ENCODE measurements at places on chromosomes 6 and 20.

DNA sequence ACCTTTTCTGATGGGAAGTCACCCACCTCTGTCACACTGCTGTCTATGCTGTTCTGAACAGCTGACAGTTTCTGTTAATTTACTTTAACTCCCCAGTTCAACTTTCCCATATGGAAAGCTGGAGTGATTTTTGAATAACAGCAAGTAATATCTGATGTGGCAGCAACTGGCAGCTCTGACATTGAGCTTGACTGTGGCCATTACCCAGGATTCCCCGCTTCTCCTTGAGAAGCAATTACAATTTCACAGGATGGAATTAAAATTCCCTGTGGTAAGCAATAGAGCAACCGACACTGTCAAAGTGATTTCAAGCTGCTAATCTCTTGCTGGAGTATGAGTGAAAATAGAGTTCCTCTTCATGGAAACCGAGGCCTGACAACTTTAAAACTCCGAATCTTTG, 348.1 kb upstream of the SOX4 start:
- no peak for DNase-seq

GRCh38 chr6:38587766-38588362, 51.9 kb downstream of the BTBD9 start:
- no peak for DNase-seq

DNA sequence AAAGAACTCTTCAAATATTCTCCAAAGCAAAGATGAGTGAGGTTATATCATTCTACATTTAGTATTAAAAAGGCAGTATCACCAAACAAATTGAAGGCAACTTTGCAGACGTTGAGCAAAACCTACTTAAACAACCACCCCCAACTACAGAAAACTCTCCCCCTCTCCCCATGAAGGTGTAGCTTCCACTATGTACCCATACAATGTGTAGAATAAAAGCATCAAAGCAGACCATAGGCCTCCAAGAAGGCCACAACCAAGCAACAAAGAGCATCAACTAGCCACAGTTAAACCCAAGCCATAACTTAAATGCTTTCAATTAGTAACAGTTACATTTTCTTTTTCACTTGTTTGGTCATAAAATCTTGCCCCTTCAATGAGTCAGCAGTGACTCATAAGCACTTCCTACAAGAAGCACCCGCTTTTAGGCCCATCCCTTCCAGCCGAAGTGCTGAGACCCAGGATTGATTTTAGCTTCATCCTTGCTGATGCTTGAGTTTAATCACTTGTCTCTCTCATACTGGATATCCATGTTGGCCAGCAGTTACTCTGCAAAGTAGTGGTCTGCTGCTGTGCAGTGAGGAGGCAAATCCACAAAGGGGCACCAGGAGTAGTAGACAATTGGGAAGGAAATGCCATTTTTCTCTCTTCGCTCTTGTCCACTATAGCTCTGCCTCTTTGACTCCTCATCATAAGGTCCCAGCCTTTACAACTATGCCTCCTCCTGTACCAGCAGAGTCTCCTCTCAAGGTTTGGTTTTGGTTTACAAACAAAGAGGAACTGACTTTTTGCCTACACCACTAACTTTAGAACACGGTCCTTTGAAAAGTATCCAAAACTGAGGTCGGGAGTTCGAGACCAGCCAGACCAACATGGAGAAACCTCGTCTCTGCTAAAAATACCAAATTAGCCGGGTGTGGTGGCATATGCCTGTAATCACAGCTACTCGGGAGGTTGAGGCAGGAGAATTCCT, 8.4 kb upstream of the NUP153 start:
- peak; percentile 85 for DNase-seq

GRCh38 chr6:36781669-36782068, 57.6 kb downstream of the CPNE5 start:
- DNase-seq: no peak

DNA sequence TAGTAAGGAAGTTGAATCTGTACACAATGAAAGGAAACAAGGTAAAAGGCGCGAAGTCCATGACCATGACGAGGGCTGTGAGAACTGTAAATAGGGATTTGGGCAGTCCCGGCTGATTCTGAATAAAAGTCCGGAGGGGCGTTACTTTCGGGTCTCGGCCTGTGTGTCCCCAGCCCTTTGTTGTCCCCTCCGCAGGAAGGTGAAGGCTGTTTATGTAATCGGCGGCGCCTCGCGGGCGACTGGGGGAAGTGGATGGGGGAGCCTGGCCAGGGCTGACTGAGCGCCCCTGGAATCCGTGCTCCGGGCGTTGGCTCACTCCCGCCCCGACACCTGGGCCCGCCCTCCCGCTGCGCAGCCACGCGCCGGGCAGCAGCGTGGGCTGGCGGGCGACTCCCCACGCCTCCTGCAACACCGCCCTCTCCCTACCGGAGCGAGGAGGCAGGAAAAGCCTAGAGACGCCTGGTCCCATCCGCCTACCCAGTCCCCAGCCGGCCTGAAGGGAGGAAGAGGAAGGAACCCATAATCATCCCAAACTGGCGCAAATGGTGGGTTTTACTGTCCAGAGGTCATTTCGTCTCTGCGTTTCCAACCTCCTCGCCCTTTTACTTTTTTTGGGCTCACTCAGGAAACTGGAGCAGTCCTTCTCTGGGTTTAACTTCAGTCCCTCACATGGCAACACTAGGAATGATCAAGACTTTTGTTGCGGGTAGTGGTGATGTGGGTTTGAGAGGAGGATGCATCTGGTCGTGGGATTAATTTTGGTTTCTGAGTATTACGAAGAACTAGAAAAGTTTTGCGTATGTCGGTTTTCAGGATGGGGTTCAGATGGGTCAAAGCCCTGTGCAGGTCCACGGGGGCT, 12.1 kb downstream of the TRIM31 start:
- peak; percentile 84 for DNase-seq

DNA sequence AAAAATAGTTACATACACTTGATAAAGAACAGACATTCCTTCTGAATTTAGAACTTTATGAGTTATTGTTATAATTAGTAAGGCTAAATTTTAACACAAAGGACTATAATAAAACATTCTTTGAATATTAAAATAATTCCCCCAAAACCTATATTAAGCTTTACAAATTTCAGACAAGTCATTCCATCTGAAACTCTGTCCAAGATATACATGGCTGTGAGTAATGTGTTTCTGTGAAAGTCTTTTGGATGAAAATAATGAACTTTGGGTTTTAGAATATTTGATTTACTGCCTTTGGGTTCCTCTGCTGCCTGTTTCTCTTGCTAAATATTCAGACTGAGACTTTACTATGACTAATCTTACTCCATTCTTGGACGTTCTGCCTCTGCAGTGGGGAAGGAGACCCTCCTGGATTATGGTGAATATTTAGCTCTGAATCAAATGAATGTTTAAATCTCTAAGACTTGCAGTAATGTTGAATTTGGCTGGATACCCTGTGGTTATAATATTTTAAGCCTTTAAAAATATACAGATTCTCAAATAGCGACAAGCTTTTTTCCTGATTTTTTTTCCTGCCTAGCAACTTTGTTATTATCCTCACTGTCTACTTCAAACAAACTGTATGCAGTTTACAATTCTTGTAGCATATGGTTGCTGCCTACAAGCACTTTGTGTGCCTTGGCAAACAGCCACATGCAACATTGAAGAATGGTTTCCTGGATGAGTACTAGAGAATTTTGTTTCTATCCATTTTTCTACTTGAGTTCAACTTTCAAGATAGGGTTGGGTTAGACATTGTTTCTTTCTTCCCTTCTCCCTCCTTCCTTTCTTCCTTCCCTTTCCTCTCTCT, 51.4 kb downstream of the TXLNB start:
- peak; percentile 28 for DNase-seq

- no peak for DNase-seq
Measured at GRCh38 chr20:37941332-37941731, 38.4 kb downstream of the VSTM2L start.

DNA sequence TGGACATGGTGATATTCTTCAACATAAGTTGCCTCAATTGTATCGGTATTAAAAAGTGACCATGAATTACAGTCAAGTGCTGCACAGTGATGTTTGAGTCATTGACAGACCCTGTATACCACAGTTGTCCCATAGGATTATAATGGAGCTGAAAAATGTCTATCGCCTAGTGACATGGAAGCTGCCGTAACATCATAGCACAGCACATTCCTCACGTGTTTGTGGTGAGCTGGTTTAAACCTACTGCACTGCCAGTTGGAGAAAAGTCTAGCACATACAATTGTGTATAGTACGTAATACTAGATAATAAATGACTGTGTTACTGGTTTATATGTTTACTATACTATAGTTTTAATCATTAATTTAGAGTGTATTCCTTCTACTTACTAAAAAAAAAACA, 150.2 kb downstream of the CDH26 start:
- DNase-seq: no peak

GRCh38 chr6:52858416-52858815, 17.8 kb upstream of the GSTA5 start:
- DNase-seq: no peak

DNA sequence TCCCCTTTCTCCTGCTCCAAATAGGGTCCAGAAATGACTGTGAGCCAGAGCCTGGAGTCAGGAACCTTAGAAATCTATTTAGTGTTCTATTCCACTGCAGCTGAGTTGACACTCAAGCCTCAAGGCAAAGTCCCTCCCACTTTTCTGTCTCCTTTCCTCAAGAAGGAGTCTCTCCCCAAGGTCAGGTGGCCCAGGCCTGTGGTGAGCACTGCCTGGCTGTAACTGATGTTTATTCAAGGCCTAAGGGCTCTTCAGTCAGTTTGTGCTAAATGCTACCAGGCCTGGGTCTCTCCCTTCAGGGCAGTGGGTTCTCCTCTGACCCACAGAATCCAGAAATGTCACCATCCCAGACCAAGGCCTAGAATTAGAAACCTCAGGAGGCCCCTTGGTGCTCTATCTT, 1042.9 kb upstream of the EPHA7 start:
- no peak for DNase-seq

DNA sequence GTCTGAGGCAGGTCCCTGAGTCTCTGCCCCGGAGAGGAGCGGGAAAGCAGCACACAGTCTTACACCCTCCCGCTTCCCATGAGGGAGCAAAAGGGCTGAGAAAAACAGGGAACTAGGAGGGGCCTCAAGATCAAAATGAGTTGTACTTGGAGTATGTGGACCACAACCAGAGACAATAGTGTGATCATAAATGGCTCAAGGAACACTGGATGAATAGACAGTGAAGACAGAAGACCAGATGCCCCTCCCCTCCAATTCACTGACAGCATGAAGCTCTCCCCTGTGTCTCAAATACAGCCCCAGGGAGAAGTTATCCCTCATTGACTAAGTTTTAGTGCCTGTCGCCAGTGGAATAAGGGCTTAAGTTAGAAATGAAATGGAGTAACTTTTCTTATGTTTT, 191.0 kb downstream of the TFAP2A start:
- no peak for DNase-seq
